Activated T-cell treated with anti-CD3 and anti-CD28 coated beads, Interleukin-2, amount 50 U/mL, for 1 hour (primary cell): ENCODE measurements at places on chromosomes 3 and 15.

DNA sequence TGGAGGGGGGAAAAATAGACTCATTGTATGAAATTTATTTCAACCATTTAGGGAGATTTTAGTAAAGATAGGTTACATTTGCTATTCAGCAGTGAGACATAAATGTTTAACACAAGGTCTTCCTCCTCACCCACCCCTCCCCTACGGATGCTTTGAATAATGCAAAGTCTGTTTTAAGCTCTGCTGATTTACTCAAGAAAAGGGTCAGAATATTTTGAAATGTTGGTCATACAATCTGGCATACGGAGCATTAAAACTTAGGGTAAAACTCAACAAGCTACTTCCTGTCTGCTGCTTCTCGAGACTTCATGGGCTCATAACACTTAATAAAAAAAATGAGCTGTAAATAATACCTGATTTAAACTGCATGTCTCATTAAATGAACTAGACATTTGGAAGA lies 156.3 kb downstream of the WNT5A start:
- no peak for DNase-seq

- DNase-seq = no peak
Measured at GRCh38 chr3:129330409-129330808, 51.7 kb downstream of the HMCES start.

GRCh38 chr3:171187706-171188290 lies 161.3 kb upstream of the SLC2A2 start:
- DNase-seq = no peak

- no peak for DNase-seq
Measured at GRCh38 chr3:167318996-167319615, 61.0 kb downstream of the ZBBX start.

DNA sequence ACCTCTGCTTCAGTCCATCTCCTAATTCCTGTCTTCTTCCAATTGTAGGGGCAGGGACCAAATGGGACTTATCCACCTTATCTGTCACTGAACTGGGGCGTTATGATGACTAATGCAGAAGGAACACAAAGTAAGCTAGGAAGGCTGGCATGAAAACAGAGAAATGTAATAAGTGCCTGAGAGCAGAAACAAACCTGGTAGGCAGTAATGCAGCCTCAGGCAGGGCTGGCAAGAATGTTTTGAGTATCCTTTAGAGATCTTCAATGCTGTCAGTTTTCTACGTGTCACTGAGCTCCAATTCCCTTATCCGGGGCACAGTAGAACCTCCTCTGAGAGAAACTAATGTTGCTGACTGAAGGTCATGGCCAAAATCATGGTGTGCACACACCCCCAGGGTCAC lies 246.2 kb upstream of the TBL1XR1 start:
- DNase-seq = no peak

DNA sequence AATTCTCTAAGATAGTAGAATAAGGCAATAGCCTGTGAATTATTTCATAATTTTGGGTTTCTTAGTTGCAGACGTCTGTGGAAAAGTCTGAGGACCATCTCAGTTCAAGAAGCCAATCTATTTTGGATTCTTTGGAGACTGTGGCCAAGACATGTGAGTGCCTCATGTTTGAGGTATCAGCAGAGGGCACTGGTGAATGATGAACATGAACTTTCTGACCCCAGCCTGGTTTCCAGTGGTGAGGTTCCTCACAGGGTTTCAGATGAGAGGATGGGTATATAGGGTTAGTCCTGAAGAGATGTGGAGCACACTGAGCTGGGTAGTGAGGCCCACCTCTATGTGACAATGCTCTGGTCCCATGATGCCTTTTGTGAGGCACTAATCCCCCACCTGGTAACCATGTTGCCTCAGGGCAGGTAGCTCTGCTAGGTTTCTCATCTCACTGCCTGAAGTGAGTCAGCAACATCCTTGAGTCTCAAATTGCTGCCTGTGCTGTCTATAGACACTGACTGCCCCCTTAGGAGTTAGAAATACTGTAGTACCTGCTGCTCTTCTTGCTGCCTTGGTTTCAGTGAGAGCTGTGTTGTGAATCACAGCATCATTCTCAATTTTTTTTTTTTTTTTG lies 32.3 kb downstream of the C3orf62 start:
- no peak for DNase-seq

DNA sequence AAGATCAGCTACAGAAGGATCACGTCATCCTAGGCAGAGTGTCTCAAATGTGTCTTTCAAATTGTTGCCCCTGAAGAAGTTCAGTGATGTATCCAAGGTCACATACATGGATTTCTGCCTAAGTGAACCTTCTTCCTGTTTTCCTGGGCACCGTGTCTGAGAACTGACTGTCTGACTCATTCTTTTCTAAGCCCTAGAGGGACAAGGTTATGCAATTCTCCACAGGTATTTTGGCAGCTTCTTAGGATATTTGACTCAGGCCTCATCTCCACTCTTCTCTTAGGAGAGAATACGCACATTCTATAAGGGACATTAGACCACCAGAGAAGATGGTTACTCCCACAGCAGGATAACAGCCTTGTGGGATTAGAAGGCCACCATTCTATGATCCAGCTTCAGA lies 391.9 kb upstream of the THBS1 start:
- DNase-seq = no peak

DNA sequence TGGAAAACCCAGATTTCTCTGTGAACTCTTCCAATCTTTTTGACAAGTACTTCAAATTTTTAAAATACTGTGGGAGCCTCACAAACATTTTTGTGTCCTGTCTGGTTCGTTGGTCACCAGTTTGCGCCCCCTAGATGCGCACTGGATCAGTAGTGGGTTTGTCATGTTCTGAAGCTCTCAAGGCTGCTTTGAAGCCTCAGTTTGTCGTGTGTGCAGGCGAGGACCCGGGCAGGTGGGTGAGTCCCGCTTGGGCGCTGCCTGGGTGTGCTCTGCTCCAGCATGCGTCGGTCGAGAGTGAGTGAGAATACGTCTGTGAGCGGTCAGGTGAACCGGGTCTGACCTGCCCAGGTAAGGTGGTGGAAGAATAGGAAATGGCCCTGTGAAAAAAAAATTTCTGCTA lies 17.3 kb upstream of the AEN start:
- DNase-seq = no peak

DNA sequence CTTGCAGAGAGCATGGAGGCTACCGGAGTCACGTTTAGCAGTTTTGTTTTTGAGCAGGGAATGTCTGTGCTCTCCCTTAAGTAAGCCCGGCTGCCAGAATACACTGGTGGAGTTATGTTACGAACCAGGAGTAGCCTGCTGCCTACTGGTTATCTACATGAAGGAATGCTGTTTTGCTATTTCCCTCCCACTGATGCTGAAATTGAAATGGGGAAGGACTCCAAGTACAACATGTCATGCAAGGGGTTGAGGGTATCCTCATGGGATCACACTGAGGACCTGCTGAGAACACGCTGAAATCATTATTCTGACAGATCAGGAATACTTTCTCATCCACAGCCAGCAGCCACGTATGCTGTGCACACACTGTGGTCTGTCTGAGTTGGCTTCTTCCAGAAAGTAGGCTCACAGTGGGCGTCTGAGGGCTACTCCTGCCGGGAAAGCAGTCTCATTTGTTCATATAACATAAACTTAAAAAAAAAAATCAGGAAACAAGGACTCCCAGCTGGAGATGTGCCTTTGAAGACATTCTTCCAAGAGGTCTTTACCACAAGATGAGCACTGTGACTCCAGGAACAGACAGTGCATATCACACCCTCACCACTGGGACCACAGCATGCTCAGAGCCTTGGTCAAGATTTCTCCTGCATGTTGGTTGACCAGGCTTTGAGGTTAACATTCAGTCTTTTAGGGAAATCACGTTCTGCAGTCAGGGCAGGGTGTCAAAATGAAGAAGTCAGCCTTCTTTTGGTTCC lies 300.4 kb upstream of the RASGRP1 start:
- DNase-seq = no peak

DNA sequence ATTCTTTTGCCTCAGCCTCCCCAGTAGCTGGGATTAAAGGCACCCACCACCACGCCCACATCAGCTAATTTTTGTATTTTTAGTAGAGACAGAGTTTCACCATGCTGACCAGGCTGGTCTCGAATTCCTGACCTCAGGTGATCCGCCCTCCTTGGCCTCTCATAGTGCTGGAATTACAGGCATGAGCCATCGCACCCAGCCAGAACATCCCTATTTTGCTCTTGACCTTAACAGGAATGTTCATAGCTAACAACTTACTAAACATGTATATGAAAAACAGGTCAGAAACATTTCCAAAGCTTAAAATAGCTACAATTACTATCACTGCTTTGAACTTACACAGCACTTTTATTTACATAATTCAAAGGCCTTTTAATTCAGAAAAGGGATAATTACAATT lies 33.7 kb downstream of the UQCC5 start:
- DNase-seq = no peak

GRCh38 chr3:100577382-100578008 lies 31.9 kb upstream of the ADGRG7 start:
- no peak for DNase-seq

GRCh38 chr3:182327196-182327681 lies 466.1 kb upstream of the ATP11B start:
- no peak for DNase-seq

DNA sequence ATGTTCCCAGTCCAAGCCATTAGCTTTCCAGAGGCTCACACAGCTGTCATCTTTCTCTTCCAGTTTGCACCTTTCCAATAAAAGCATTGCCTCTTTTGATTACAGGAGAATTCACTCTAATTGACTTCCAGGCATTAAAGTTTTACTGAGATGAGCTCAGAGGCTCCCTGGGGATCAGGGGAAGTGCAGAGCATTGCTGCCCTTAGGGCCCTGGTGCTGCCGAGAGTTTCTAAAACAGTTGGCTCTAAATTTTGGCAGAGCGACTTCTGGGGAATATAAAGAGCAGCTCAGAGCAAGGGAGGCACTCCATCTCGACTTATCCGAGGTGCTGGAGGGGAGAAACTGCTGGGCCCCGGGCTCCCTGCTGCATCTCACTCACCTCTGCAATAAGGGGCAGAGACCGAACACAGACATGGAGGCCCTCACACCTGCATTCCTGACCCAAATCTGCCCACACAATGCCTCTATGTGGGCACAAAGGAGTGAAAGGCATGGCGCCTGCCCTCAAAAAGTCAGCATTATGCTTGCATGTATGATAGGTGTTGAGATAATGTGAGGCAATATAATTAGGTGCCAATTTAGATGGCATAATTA lies 61.7 kb downstream of the SCN11A start:
- DNase-seq = no peak

DNA sequence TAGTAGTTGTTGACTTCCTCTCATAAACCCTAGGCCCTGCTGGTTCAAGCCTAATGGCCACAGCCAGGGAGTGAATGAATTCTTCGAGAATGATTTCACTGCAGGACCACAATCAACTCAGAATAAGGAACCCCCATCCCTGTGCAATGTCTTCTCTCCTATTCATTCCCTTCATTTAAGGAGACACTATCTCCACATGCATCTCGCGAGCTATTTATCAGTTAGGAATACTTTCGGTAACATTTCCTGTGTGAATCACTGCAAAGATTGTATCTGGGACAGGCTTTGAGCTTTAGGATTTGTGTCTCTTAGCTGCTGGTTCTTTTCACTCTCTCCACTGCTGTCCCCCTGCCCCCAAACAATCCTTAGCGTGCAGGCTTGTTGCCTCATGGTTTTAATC lies 94.4 kb downstream of the MYLK start:
- DNase-seq = no peak

DNA sequence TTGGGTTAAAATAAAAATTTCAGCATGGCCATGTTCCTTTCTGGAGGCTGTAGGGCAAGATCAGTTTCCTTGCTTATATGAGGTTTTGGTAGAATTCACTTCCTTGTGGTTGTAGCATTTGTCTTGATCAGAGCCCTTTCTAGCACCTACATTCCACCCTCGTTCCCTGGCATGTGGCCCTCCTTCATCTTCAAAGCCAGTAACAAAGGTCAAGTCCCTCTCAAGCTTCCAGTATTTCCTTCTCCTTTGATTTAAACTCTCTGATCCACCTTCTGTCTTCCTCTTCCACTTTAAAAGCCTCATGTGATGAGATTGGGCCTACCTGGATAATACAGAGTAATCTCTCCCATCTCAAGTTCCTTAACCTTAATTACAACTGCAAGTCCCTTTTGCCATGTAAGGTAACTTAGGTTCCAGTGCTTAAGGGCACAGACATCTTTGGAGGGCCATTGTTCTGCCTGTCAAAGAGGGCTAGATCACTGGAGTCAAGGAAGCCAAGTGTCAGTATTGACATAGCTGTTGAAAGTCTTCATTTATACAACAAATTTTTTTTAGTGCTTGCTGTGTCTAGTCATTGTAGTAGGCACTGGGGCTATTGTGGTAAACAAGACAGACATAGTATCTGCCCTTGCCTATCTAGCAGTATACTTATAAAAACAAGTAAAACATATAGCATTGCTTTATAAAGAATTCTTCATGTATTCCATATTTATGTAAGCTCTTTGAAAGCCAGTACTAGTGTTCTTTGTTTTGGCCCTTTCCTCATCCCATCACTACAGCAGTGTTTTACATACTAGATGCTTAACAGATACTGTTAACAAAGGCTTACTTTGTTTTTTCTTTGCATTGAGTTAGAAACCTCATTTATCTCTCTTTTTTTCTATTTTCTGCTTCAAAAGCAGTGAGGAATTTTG lies 40.7 kb downstream of the GLCE start:
- DNase-seq = no peak

GRCh38 chr3:187610981-187611511 lies 59.1 kb downstream of the SST start:
- DNase-seq = no peak

GRCh38 chr3:186788482-186789370 lies 5.3 kb downstream of the EIF4A2 start:
- DNase-seq = no peak

GRCh38 chr15:91100814-91101607 lies 954 bp downstream of the SV2B start:
- no peak for DNase-seq

- DNase-seq = no peak
Measured at GRCh38 chr3:184669578-184669977, 42.3 kb downstream of the MAGEF1 start.

- DNase-seq = no peak
Measured at GRCh38 chr15:25700916-25701315, 162.2 kb downstream of the ATP10A start.

- no peak for DNase-seq
Measured at GRCh38 chr3:121659586-121659985, 1.1 kb downstream of the HCLS1 start.

DNA sequence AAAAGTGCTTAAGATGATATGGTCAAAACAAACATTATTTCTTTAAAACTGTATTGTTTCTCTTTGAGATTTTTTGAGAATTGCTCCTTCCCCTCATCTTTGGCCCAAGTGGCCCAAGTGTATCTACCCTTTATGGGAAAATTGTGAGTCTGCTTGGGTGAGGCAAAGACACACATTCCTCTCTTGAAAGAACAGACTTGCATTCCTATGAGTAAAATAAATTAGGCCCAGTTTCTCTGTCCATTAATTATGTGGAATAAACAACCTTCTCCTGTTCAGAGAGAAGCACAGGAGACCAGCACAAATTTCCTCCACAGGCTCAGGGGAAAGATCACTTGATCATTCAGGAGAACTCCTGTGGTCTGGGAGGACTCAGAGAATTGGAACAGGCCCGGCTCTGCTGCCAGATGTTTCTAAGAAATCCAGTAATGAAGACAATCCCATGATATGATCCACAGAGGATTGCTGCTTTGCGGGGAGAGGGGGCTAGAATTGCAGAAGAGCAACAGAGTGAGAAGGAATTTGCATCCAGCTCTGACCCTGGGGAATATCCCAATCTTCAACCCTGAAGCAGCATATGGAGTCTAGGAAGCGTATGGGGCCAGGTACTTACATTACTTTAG lies 53.8 kb upstream of the BOC start:
- no peak for DNase-seq

- no peak for DNase-seq
Measured at GRCh38 chr15:40785814-40786213, 16.0 kb downstream of the C15orf62 start.
